ENCODE measurements at places on chromosomes 16 and 17. TPM values are rescaled to one million over a fixed set of nuclear protein-coding genes. Genes with fewer than 3 reads are reported as not detected.

The TEKT1 gene
- total RNA-seq, result not detected

The TMEM114 gene
- total RNA-seq, result not detected

The PRPSAP2 gene
- 28.3 TPM for total RNA-seq

The HYDIN gene
- total RNA-seq, result 0.20 TPM

The PRAC1 gene
- not detected for total RNA-seq

The PFAS gene
- total RNA-seq, result 25.1 TPM

The KRTAP16-1 gene
- not detected for total RNA-seq

The BAHCC1 gene
- 4.2 TPM for total RNA-seq

The TNFRSF13B gene
- total RNA-seq, result 0.28 TPM

The TELO2 gene
- 21.3 TPM for total RNA-seq

The MAF gene
- 27.2 TPM for total RNA-seq

The C16orf86 gene
- 0.84 TPM for total RNA-seq

The GPRC5C gene
- 13.0 TPM for total RNA-seq

The CCL7 gene
- total RNA-seq, result not detected

The ZG16 gene
- not detected for total RNA-seq

The PIMREG gene
- 4.8 TPM for total RNA-seq

The CCL1 gene
- total RNA-seq, result not detected

The TCAP gene
- total RNA-seq, result 0.40 TPM

The SNTB2 gene
- total RNA-seq, result 25.2 TPM

The SEPTIN1 gene
- total RNA-seq, result 2.4 TPM

The OTOP2 gene
- 0.36 TPM for total RNA-seq

The SLC52A1 gene
- total RNA-seq, result 0.68 TPM

The ABCC3 gene
- 17.6 TPM for total RNA-seq

The RNF157 gene
- 0.32 TPM for total RNA-seq

The NPIPB6 gene
- total RNA-seq, result 1.00 TPM

The TNP2 gene
- not detected for total RNA-seq

The SLC38A8 gene
- not detected for total RNA-seq

The HIGD1B gene
- 3.4 TPM for total RNA-seq

The CPHXL2 gene
- not detected for total RNA-seq

The SMPD3 gene
- 0.52 TPM for total RNA-seq

The TP53TG3F gene
- total RNA-seq, result not detected

The RDM1 gene
- total RNA-seq, result 1.1 TPM

The TP53TG3 gene
- not detected for total RNA-seq

The ACBD4 gene
- total RNA-seq, result 3.5 TPM

The ASPA gene
- 0.56 TPM for total RNA-seq

The AGRP gene
- not detected for total RNA-seq

The UNC13D gene
- 26.0 TPM for total RNA-seq

The CNTROB gene
- total RNA-seq, result 15.4 TPM

The EPX gene
- not detected for total RNA-seq

The IQCK gene
- 4.7 TPM for total RNA-seq
